ENCODE measurements at places on chromosomes 12 and 14. TPM values are rescaled to one million over a fixed set of nuclear protein-coding genes. Genes with fewer than 3 reads are reported as not detected.
A peak's percentile ranks its signal among the peaks of the same experiment; 100 is the strongest.

- H3K4me1 ChIP-seq = peaks cover 26% of the 10 kb centered on the region
- H3K36me3 ChIP-seq = no peaks in the 10 kb centered on the region
- peak; percentile 46 for DNase-seq
- H3K27ac ChIP-seq = no peak overlapping the region
- H3K27me3 ChIP-seq = no peaks in the 10 kb centered on the region
These were observed 92.9 kb downstream of the KSR2 start for GRCh38 chr12:117875744-117876435.

PLEKHD1 gene
- total RNA-seq = 3.0 TPM

- DNase-seq = no peak
- H3K4me3 ChIP-seq = no peak overlapping the region
- H3K36me3 ChIP-seq = peaks cover 21% of the 10 kb centered on the region
- H3K4me1 ChIP-seq = no peaks in the 10 kb centered on the region
- H3K27ac ChIP-seq = no peak overlapping the region
These were observed 24.0 kb upstream of the RIC8B start for GRCh38 chr12:106750524-106750923.

DNA sequence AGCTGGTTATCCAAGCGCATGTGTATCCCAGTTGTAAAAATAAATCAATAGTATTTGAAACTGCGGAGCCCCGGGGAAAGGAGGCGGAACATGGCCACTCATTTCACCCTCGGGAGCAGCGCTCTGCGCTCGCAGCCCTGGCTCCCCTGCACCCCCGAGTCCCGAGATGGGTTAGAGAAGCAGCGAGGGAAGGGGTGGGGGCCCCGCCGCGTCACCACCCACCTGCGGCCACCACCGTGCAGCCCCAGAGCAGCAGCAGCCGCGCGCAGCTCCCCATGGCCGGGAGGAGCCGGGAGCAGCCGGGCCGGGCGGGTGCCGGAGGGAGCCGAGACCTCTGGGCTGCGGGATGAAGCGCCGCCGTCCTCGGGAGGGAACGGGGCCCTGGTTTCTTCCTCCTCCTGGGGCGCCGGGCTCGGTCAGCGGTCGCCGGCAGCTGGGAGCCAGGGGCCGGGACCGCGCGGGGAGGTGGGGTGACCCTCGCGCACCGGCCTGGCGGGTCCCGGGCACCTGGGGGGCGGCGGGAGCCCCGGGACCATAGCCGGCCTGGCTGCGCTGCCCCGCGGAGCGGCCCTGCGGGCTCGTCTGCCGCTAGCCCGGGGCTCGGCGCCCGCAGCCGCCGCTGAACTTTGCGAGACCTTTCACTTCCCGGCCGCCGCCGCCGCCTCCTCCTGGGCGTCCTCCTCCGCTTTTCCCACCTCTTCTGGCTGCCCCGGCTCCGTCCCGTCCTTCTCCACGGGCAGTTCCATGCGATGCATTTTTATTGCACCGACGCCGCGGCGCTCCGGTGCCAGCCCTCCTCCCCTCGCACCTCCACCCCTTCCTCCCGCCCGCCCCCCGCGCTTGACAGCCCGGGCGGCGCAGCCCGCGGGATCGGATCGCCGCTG is at the start of gene NTN4:
NTN4 (minus strand) TSS at position 732 of the 884 bp plus-strand sequence; CDS start at position 277, 455 bp downstream.
- H3K4me3 ChIP-seq = peak within 1 kb of the TSS; percentile 54
- no peak within 1 kb of the TSS for H3K27ac ChIP-seq
- peaks cover 17% of the 10 kb centered on the region for H3K4me1 ChIP-seq
- DNase-seq = no peak
- peaks cover 31% of the 10 kb centered on the region for H3K27me3 ChIP-seq

DNA sequence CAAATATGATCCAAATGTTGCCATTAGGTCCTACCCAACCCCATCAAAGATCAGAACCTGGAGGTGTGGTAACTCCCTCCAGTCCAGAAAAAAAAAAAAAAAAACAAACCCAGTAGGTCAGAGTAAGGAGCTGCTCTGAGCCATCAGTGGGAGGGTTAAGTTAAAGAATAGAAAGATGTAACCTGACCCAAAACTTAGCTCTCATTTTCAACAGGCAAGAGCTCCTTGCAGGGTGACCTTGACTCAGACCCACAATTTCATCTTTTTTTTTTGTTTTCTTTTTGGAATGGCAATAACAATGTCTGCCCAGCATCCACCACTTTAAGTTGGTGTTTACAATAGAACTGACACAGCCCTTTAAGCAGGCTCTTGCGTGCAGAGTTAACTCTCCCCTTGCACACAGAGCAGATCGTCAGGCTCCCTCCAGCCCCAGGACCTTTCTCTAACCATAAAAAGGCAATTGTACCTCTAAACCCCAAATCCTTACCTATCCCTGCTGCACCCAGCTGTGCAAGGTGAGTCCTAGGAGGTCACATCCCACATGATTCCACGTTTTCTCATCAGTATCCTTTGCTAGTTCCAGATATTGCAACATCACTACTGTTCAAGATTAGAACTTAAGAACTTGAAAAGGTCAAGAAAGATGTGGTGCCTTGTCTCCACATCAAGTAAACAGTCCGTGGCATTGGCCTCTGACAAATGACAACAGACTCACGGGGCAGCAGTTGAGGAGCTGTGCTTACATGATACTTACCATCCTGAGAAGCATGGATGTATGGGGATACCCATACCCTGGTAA is 178.6 kb upstream of the EEA1 start:
- H3K27ac ChIP-seq = no peak overlapping the region
- no peaks in the 10 kb centered on the region for H3K36me3 ChIP-seq
- no peak for DNase-seq

DNA sequence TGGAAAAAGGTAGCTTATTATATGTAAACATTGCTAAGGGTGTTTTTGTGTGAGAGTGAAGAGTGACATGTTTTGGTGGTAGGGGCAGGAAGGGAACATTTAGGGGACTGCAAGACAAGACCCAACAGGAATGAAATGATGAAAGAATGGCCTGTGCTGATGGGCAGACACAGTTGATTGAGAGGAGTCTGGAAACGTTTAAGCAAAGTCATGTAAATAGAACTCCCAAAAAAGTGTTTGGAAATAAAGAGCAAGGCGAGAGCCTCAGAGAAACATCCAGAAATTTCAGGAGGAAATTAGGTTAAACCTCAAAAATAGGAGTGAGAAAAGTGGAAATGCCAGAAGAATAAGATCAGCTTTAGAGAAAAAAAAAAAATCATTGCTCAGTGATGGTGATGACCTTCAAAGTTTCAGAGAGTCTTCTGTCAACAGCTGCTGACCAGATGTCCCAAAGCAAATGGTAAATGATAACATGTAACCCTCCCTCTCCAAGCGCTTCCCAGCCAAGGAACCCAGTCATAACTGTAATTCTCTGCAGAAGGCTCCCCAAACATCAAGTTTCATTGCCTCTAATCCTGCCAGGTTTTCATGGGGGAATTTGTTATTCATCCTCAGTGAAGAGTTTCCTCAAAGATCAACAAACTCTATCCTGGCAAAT is 223.2 kb upstream of the FAR2 start:
- no peaks in the 10 kb centered on the region for H3K4me1 ChIP-seq
- H3K27me3 ChIP-seq = no peaks in the 10 kb centered on the region
- H3K4me3 ChIP-seq = no peak overlapping the region
- H3K36me3 ChIP-seq = no peaks in the 10 kb centered on the region
- DNase-seq = no peak

GRCh38 chr12:57810450-57810849 is 8.1 kb downstream of the AVIL start:
- no peak overlapping the region for H3K27ac ChIP-seq
- peaks cover 9% of the 10 kb centered on the region for H3K4me1 ChIP-seq
- H3K27me3 ChIP-seq = no peaks in the 10 kb centered on the region
- peaks cover 53% of the 10 kb centered on the region for H3K36me3 ChIP-seq

ANO2 gene
- total RNA-seq = 11.7 TPM

GRCh38 chr14:88321692-88322503 is 1.2 kb downstream of the KCNK10 start:
- H3K36me3 ChIP-seq = no peaks in the 10 kb centered on the region
- peaks cover 27% of the 10 kb centered on the region for H3K4me1 ChIP-seq
- no peak for DNase-seq
- peak overlapping the region; percentile 66 for H3K4me3 ChIP-seq

RAB21 gene
- total RNA-seq = 51.7 TPM

DNA sequence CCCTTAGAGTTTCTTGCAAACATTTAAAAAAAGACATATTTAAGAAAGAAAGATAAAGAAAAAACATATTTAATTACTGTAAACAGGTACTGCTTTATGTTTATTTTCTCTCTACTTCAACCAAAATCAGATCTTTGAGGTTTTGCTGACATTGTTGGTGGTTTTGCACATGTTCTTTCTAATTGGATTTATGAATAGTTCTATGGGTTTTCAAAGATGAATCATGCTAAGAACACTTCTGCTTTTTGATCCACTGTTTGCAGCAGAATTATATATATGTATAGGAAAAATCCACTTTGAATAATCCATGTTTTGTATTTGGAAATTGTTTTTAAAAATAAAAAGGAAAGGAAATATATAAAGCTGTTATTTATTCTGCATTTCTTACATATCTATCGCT is 78.4 kb downstream of the FRMD6 start:
- no peaks in the 10 kb centered on the region for H3K4me1 ChIP-seq
- H3K4me3 ChIP-seq = no peak overlapping the region
- no peaks in the 10 kb centered on the region for H3K36me3 ChIP-seq
- no peak for DNase-seq

DNA sequence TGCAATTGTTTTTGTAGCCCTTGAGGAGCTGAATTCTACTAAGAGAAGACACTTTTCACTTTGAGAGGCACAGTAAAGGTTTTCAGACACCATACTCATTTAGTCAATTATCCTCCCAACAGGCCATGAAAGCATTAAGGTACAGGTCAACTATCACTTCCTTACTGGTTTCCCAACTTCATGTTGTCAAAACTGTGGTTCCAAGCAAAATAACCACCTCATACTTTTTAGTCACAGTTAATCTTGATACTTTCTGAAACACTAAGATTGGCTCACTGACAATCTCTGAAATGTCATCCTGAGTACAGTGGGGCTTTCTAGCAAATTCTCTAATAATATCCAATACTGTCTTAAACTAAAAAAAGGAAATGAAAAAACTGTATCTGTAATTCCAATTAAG is 71.7 kb downstream of the SLC2A13 start:
- no peak overlapping the region for H3K27ac ChIP-seq
- no peak for DNase-seq
- no peaks in the 10 kb centered on the region for H3K4me1 ChIP-seq
- H3K27me3 ChIP-seq = no peaks in the 10 kb centered on the region

- H3K4me3 ChIP-seq = no peak overlapping the region
- H3K4me1 ChIP-seq = no peaks in the 10 kb centered on the region
- peaks cover 48% of the 10 kb centered on the region for H3K36me3 ChIP-seq
These were observed 80.2 kb downstream of the SPTB start for GRCh38 chr14:64799555-64799954.

DNA sequence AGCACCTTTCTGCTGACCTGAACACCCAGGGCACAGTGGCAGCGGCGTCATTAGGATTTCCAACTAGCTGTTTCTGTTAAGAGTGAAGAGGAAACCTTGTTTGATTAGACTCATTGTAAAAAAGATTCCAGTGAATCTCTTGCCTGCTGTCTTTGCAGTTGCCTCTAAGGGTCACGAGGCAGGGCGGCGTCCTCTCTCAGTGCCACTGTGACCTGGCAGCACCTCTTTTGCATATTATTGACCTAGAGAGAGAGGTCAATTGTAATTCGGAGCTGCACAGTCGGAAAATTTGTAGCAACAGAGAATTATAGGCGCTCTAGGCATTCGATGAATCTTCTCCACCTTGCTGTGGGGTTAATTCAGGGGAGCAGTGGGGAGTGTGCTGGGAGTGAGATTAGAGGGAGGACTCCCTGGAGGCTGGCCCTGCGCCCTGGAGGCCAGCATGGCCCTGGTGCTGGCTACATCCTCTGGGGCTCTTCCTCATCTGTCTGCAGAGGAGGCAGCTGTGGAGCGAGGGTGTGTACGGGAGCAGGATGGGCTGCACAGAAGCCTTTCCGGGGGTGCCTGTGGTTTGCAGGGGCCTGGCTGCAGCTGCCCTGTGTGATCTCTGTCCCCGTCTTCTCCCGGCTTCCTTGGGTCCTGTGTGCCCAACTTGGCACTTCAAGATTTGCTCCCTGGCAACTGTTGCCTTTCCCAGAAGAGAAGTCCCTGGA is 14.3 kb downstream of the PACS2 start:
- H3K27ac ChIP-seq = no peak overlapping the region
- DNase-seq = no peak
- H3K4me3 ChIP-seq = no peak overlapping the region
- H3K27me3 ChIP-seq = no peaks in the 10 kb centered on the region
- peaks cover 65% of the 10 kb centered on the region for H3K36me3 ChIP-seq
- H3K4me1 ChIP-seq = peaks cover 83% of the 10 kb centered on the region

DNA sequence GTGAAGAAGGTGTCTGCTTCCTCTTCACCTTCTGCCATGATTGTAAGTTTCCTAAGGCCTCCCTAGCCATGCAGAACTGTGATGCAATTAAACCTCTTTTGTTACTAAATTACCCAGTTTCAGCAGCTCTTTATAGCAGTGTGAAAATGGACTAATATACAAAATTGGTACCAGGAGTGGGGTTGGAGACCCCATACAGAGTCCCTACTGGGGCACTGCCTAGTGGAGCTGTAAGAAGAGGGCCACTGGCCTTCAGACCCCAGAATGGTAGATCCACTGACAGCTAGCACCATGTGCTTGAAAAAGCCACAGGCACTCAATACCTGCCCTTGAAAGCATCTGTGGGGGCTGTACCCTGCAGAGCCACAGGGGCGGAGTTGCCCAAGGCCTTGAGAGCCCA is 44.8 kb upstream of the CRADD start:
- H3K4me1 ChIP-seq = no peaks in the 10 kb centered on the region
- no peak for DNase-seq
- H3K4me3 ChIP-seq = no peak overlapping the region
- H3K27ac ChIP-seq = no peak overlapping the region
- no peaks in the 10 kb centered on the region for H3K27me3 ChIP-seq

DNA sequence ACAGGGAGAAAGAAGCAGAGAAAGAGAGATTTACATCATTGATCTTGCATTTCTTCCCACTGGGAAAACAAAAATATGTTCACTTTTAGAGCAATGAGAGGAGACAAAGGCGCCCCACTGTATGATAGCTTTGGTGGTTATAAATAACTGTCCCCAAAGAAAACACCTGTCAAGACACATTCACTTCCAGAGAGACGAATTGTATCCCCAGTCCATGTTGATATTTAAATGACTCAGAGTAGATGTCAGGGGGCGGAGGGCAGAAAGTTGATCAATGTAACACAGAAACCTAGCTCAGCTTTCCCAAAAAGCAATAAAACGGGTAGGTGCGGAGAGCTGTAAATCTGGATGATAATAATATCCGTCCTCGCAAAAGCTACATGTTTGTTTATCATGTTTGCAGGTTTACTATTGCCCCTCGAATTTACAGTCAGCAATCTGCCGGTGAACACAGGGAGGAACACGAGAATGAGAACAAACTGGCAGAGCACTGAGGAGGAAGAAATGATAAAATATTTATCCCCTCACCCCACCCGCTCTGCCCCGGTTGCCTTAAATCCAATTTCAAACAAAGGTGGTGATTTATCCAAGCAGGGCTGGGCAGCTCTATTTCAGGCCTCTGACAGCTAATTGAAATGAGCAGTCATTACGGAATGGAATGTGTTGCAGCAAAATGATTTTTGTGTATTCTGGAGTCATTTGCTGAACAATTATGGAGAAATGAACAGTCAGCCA is 84.4 kb downstream of the CMKLR1 start:
- no peak for DNase-seq
- peaks cover 25% of the 10 kb centered on the region for H3K4me1 ChIP-seq
- no peaks in the 10 kb centered on the region for H3K36me3 ChIP-seq

CD4 gene
- total RNA-seq = 11.3 TPM

GRCh38 chr14:60760644-60761364 is 26.2 kb downstream of the MNAT1 start:
- DNase-seq = no peak
- no peaks in the 10 kb centered on the region for H3K4me1 ChIP-seq
- no peaks in the 10 kb centered on the region for H3K36me3 ChIP-seq
- H3K27me3 ChIP-seq = no peaks in the 10 kb centered on the region

Data from spinal cord (tissue), 10 donors.